Sigmoid colon (tissue), 7 donors: ENCODE measurements at places on chromosomes 7 and 10. TPM values are rescaled to one million over a fixed set of nuclear protein-coding genes. Genes with fewer than 3 reads are reported as not detected.
A peak's percentile ranks its signal among the peaks of the same experiment; 100 is the strongest.

DNA sequence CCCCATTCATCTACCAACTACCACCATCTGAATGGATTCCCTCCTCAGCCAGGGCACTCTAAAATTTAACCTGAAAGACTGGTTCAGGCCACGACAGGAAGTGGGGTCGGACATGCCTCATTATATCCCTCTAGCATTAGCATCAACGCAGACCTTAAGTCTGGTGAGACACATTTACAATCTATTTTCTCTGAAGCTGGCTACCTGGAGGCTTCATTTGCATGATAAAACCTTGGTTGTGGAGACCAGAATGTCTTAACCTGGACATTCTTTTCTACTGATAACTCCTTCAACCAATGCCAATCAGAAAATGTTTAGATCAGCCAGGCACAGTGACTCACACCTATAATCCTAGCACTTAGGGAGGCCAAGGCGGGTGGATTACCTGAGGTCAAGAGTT is 42.3 kb downstream of the SVOPL start:
- no peak for DNase-seq

DNA sequence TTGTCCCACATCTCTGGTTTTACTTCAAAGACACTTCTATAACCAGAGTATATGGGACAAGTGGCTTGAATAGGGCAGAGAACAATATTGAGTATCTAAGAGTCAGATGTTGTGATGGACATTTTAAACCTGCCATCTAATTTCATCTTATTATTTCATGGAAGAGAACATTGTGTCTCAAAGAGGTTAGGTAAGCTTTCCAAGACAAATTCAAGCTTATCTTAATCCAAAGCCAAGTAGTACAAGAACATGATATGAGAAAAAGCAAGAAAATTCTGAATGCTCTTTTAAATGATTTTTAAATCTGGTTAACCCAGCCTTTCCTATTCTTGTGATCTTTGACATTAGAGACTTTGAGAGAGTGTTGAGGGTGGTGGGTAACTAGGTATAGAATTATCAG is 65.3 kb upstream of the ZNF804B start:
- no peak for DNase-seq

DNA sequence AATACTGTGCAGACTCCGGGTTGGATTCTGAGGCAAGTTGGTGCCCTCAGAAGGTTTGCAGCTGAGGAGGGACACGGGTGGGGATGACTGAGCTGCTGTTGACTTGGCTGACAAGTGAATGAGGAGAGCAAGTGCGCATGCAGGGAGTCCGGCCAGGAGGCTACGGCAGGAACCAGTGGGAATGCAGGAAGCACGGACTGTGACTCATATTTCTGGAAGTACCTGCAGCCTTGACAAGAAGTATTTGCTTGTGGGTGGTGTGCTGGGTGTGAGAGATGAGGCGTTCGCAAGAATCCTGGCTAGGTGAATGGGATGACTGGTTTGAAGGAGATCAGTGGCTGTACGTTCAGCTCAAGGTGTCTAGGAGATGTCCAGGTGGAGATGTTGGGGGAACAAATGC is 30.8 kb upstream of the FXYD4 start:
- no peak for DNase-seq

- DNase-seq: no peak
Observed at GRCh38 chr7:158107806-158108205, 479.8 kb downstream of the PTPRN2 start.

GRCh38 chr7:99137411-99138180 is 6.3 kb downstream of the SMURF1 start:
- no peak for DNase-seq

DNA sequence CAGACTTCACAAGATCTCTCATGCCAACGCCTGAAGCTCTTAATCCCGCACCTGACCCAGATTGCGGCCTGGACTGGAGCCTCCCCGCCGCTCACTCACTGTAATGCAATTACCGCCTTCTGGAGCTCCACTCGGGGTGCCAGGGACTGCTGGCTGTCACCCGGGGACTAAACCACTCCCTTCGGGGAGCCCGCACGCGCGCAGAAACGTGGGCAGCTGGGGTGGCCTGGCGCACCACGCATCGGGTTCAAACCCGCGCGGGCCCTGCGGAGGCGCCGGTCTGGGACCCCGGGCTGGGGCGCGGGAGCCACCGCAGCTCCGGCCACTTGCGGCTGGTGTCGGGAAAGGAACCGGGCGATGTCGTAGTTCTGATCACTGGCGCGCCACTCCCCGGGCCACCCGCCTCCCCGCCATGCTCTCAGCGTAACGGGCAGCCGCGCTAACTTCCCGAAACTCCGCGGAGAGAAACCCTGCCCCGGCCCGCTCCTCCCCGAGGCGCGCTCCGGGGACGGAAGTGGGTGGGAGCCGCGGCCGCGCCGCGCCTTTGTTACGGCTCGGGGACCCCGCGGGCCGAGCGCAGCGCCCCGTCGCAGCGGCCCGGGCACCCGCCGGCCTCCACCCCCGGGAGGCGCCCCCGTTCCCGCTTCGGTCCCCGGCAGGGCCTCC is 100.3 kb upstream of the SVIL start:
- DNase-seq: peak; percentile 84

DNA sequence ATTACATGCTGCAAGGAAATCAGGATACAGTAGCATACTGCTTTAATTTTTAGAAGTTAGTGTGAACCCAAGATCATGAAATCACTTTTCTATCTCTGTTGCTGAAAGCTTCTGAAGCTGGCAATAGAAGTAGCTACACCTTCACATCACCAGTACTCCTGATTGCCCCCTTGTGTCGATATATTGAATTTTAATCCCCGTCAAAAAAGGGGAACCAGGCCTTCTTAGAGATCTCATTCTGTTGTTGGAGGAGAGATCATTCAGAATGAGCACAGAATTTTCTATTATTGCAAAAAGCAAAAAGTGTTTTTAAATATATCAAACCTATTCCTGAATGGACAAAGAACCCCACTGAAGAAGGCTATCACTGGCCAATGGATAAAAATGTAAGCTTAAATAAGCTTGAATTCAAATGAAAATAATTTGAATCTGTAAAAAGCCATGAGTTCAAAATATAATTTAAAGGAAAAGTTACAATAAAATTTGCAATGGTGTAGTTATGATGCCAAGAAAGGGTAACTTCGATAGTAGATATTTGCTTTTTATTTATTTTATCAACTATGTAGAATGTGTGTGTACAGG is 39.7 kb upstream of the TEX47 start:
- DNase-seq: no peak

GRCh38 chr10:118234683-118235082 is 107.4 kb downstream of the FAM204A start:
- DNase-seq: no peak

DNA sequence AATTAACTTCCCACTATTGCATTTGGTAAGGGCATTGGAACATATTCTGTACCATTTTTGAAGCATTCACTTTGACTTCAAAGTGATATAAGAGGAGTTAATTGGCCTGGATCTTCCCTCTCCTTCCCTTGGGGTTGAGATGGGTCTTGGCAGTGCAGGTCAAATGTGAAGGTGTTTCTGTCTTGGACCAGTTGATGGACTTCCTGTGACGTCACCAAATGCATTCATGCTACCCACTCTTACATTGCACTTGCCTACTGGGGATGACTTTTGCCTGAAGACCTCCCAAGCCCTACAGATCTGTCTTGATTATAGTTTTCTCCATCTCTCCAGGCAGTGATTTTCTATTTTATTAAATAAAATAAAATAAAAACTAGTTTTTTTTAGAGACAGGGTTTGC is 221.5 kb downstream of the BUB3 start:
- DNase-seq: no peak

GRCh38 chr7:97390915-97391593 is 273.6 kb downstream of the SDHAF3 start:
- no peak for DNase-seq

DNA sequence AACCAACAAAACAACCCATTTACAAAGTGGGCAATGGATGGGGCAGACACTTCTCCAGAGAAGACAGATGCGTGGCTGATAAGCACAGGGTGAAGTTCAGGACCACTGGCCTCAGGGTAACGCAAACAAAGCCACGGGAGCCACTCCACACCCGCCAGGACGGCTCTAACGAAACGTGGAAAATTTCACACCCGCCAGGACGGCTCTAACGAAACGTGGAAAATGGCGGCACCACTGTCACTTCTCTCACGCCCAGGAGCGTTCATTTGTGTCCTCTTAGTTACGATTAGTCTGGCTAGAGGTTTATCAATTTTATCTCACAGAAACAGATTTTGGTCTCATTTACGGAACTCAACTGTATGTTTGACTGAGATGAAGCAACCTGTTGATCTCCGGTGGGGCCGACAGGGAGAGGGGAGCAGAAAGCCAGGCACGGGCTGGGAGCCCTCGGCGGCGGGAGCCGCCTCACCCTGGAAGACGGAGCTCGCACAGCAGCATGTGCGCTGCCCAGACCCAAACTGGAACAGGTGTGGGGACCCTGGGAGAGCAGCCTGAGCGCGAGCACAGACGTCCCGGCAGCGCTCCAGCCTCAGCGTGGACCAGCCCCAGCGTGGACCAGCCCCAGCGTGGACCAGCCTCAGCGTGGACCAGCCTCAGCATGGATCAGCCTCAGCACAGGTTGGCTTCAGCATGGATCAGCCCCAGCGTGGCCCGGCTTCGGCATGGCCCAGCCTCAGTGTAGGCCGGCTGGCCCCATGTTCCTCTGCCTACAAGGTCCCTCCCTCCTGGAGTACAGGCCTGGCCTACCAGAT is 243.5 kb downstream of the MAD1L1 start:
- DNase-seq: no peak

Gene FASTK
- total RNA-seq: 61.5 TPM

Gene SPAG6
- not detected for total RNA-seq

Gene NPY
- 7.5 TPM for total RNA-seq

Gene DNA2
- total RNA-seq: 6.4 TPM

Gene FOXI2
- not detected for total RNA-seq
